Left ventricle myocardium inferior (tissue), 1 donor: ENCODE measurements at places on chromosomes 7 and 10. TPM values are rescaled to one million over a fixed set of nuclear protein-coding genes. Genes with fewer than 3 reads are reported as not detected.

PRPS1L1 gene
- total RNA-seq, result not detected

GBF1 gene
- 43.2 TPM for total RNA-seq

DNA sequence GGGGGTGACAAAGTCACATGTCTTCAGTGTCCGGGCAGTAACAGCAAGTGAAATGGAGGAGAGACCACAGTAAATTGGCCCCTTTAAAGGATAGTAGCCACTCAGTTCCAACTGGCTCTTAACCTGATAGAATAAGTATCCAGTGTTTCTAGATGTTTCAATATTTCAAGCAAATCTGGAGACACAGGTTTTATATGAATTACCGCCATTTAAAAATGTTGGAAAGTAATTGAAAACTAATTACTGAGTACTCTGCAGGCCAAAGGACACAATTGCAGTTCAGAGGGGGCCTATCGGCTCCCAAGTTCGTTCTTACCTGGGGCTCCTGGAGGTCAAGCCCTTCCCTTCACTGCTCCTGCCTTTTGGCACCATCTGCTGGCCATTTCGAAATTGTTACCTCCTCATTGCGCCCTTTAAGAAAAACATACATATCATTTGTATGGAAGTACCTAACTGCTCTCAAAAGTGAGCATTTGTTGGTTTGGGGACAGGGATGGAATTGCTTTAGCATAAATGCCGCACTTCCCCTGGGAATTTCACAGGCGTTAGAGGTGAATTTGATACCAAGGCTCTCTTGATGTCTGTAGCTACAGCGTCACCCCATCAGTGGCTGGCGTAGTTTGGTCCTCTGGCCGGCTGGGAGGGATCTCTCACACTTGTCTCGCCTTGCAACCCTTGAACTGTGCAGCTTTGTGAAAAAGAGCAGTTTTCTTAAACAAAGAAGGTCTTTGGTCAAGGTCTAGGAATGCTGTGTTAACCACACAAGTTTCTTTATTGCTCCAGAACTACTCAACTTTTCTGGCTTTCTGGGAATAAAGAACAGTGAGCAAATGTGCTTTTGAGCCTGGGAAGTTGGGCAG lies 220.0 kb downstream of the ARHGAP21 start:
- DNase-seq, result no peak

MRLN gene
- total RNA-seq, result not detected

DNA sequence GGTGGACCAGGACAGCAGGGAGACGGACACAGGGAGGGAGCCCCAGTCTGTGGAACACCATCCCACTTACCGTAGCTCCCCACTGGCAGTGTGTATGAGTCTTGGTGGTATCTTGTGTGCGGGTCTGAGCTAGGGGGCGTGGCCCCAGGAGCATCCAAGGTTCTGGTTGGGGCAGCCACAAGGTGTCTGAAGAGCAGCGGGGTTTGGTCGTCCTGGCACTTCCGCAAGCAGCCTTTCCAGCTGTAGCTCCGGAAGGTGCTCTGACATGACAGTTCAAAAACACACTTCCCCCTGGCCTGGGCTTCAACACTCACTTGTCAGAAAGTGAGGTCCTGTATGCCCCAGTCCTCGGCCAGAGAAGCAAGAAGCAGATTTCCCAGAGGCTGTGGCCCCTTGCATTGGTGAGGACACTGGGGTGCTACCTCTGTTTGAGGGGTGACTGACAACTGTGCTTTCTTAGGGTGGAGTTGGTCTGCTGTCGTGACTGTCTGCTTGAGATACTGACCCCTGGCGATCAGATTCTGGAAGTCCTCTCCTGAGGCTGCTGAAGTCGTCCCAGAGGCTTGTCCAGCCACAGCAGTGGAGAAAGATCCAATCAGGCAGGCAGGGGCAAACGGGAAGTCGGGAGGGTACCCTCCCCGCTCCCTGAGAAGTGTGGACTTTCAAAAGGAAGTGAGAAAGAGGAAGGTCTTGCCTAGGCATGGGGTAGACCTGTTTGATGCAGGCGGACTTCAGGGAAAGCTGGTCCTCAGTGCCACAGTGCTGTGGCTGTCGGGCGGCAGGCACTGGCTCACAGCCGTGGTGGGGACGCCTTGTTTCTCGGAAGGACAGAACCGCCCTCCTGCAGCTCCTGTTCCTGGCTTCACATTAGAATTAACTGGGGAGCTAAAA lies 51.4 kb upstream of the PFKFB3 start:
- DNase-seq, result peak; percentile 60
